Mesothelial cell of epicardium (in vitro differentiated cells): ENCODE measurements at places on chromosomes 11 and 22. TPM values are rescaled to one million over a fixed set of nuclear protein-coding genes. Genes with fewer than 3 reads are reported as not detected.

The PKNOX2 gene
- total RNA-seq: 20.4 to 23.1 TPM (median 22.2 TPM) in 3 replicates

DNA sequence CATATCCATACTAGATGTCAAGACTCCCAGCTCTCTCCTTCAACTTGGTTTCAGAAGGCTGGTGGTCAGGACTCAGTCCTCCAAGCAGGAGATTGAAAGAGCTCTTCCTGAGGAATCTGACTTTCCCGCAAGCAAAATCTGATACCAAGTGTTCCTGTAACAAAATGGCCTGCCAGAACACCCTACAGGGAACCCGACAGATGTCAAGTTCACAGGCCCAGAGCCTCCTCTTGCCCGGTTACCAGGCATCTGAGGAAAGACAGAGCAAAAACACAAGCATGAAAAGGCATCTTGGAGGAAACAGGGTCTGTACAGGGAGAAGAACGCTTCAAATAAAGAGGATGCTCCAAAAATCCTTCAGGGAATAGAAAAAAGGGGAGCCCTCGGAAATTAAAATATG, 8.7 kb upstream of the KCNJ5 start:
- no peaks in the 10 kb centered on the region for H3K4me1 ChIP-seq
- no peaks in the 10 kb centered on the region for H3K36me3 ChIP-seq
- DNase-seq: no peak
- H3K4me3 ChIP-seq: no peak overlapping the region
- H3K27me3 ChIP-seq: peaks cover 41% of the 10 kb centered on the region
- H3K27ac ChIP-seq: no peak overlapping the region

DNA sequence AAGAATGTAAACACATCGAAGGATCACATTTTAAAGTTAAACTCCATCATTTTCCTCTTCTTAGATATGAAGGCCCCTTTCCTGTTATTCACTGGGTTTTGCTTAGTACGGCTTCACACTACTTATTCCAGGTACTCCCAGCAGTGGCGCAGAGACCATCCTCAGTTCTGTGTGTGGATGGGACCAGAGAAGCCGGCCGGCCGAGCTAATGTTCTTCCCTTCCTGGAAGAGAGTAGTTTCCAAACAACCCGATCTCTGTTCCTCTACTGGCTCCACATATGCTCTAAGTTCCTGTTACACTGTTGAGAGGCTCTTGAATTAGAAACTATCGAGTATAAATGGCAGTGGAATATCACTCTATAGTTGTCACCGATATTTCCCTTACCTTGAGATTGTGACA, 684 bp upstream of the NFRKB start:
- H3K4me1 ChIP-seq: peaks cover 18% of the 10 kb centered on the region
- no peak for DNase-seq
- peaks cover 19% of the 10 kb centered on the region for H3K36me3 ChIP-seq
- H3K27me3 ChIP-seq: no peaks in the 10 kb centered on the region

DNA sequence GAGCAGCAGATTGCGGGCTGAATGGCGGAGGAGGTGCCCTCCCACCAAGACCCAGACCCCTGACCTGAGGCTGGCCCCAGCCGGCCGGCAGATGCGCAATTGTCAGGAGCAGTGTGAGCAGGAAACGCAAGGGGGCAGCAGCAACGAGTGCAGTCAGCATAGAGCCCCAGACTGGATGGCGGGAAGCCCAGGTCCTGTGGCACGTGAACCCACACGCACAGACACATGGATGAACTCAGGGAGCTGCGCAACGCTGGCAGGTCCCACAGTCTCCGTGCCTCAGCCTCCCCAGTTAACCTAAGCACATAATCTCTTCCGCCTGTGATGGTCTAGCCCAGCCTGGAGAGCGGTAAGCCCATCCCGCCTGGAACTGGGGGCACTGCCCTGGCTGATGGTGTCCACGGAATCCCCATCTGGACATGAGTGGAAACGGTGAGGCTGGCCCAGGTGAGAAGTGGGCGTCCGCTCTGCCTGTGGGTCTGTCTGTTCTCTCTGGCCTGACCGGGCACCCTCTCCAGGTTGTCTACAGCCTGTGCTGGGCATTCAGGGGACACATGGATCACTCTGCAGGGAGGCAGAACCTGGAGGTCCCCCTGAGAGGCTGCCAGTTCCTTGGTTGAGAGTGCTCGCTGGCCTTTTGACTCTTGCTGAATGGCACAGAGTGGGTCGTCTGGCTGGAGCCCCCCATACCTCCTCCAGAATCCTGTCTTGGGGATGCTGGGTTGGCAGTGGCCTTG, 626 bp upstream of the TBX10 start:
- no peak overlapping the region for H3K27ac ChIP-seq
- DNase-seq: no peak
- H3K27me3 ChIP-seq: peaks cover 26% of the 10 kb centered on the region
- no peaks in the 10 kb centered on the region for H3K4me1 ChIP-seq

The CCDC116 gene
- 0.78 to 1.3 TPM (median 0.84 TPM) in 3 replicates for total RNA-seq
